AG09319 (cell line): ENCODE measurements at places on chromosomes 1 and 21.

DNA sequence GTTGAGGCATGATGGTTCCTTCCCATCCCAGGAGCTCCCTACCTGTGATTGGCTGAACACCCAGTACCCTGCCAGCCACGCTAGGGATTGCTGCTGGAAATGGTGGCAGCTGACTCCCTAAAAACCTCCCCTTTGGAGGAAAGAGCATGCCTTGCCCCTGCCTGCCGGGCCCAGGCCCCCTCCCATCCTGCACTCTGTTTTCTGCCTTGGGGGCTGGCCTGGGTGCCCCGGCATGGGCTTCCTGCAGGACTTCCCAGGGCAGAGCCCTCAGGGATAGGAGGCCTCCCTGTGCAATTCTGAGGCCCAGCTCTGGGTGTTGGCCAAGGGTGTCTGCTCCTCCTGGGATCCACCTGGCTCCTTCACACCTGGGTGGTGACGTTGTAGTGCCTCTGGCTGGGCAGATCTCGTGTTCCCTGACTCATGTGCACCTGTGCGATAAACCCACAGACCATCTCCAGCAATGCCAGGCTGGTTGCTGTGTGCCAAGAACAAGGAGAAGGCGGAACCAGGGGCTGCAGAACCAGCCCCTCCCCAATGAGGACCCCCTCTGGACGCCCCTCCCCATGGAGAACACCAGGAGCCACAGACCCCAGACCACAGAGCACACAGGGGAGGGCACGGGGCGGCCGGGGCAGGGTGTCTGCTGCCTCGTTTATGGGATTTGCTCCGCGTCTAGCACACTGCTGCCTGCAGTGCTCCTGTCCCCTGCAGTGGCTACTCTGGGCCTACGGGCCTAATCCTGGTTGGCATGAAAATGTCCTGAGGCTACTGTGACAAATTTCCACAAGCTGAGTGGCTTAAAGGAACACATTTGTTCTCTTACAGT is 13.6 kb downstream of the CSTB start:
- DNase-seq = no peak

- no peak for DNase-seq
Observed at GRCh38 chr1:169892176-169892926, 1.3 kb downstream of the SCYL3 start.

- DNase-seq = no peak
Observed at GRCh38 chr1:15308621-15309027, 61.6 kb downstream of the FHAD1 start.

- DNase-seq = no peak
Observed at GRCh38 chr1:53083636-53084588, 21.9 kb downstream of the PODN start.

DNA sequence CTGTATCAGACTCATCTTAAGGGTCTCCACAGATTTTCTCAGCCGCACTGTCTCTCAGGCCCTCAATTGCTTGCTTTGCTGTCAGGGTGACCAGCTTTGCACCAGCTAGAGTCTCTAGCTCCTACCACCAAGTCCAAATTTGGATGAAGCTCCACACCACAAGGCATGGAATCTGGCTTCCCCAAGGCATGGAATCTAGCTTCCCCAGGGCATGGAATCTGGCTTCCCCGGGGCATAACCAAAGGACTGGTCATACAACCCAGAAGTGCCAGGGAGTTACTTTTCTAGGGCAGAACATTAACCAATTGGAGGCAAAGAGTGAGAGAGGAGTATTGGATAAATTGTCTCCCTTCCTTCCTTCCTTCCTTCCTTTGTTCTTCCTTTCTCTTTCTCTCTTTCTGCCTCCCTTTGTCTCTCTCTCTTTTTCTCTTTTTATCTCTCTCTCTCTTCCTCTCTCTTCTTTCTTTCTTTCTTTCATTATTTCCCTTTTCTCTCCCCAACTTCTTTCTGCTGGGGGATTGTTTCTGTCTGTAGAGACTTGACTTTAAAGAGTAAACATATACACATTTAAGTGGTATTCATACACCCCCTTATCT is 76.9 kb upstream of the HAO2 start:
- DNase-seq = no peak

- no peak for DNase-seq
Observed at GRCh38 chr1:48523558-48523957, 51.6 kb upstream of the SPATA6 start.

DNA sequence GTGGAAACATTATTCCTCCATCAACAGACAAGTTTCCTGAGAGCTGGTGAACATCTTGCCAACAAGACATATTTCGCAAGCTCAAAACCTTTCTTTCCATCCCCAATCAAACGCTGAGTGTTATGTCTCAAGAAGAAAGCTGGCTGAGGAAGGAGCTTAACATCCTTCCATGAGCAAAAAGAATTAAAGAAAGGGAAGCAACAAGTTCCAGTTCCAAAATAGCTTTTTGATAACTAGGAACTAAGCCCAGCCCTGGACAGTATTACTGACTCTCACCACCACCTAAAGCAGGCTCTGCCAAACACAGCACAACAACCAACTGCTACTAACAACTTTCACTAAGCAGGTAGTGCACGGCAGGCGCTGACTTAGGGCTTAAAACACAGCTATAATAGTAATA is 50.2 kb downstream of the CAPZB start:
- no peak for DNase-seq

- DNase-seq = no peak
Observed at GRCh38 chr1:12572522-12572921, 45.5 kb downstream of the DHRS3 start.

DNA sequence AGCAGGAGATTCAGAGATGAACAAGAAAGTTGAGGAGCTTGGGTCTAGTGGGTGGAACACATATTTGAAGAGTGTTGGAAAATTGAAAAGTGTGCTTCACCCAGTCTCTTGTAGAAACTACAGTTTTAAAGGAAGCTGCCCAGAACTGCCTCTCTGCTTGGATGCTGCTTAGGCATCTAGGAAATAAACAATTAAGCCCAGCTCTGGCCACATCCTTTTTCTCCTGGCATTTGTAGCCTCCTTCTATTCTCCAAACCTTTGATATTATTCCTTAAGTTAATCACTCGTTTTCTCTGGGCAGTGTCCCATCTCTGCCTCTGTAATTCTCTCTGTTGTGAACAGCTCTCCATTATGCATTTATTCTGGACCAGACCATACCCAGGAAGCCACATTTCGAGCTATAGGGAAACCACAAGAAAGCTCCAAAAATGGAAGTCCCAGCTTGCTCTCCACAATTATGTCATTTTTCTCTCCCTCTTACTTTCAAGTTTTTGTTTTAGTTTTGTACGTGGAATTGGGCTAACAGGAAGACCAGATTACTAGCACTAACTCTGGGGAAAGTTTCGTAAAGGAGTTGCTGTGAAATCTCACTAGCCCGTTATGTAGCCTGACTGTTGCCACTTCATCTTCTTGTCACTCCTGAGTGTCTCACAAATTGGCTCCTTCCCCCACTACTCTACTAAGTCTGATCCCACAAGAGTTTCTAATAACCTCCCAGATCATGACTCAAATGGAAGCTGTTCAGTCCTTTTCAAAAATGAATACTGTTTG is 102.2 kb downstream of the NTMT2 start:
- no peak for DNase-seq

GRCh38 chr1:54384918-54385726 is 21.1 kb downstream of the SSBP3 start:
- DNase-seq = no peak

- DNase-seq = no peak
Observed at GRCh38 chr1:59333626-59334277, 36.9 kb downstream of the FGGY start.

- no peak for DNase-seq
Observed at GRCh38 chr1:100308777-100309176, 42.8 kb downstream of the RTCA start.

GRCh38 chr1:26278724-26279455 is 996 bp upstream of the SH3BGRL3 start:
- no peak for DNase-seq

DNA sequence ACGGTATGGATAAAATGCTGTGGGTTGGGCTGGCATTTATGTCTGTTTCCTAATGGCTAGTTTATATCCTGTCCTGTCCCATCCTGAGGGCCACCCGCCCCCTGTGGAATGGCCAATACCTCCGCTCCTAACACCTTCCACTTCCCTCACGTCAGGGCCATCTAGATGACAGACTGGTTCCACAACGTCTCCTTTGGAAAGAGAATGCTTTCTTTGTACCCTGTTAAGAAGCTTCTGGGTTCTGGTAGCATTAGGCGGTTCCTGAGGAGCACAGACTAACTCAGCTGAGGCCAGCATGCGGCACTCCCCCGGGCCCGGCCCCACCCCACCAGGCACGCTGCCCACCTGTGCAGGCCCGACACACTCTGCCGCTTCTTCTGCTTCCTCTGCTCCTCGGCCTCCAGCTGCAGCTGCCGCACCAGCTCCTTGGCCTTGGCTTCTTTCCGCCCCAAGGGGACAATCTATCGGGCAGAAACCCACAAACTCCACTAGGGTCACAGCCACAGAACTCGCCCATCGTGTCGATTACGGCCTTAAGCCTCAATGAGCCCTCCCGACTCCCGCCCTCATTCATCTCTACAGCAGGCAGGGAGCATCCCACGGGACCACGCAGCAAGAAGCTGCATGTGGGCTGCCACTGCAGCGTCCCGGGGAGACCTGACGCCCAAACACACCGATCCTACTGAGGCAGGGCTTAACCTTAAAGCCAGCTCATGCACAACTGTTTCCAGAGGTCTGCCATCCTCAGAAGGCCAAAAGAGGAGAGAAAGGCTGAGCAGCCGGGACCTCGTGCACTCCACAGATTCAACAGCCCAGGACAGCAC is 11.3 kb downstream of the SMIM1 start:
- no peak for DNase-seq

DNA sequence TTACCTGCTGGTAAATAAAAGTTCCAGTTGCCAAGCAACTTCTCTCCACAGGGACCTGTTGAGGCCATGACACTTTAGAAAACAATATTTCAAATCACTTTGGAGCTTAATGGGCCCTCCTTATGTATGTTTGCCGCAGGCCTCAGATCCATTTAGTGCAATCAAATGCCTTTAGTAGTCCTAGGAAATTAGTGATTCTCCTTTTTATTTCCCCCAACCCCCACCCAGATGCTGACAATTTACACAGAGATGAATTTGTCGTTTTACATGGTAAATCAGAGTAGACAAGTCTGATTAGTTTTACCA is 83.6 kb downstream of the CLIC4 start:
- no peak for DNase-seq

DNA sequence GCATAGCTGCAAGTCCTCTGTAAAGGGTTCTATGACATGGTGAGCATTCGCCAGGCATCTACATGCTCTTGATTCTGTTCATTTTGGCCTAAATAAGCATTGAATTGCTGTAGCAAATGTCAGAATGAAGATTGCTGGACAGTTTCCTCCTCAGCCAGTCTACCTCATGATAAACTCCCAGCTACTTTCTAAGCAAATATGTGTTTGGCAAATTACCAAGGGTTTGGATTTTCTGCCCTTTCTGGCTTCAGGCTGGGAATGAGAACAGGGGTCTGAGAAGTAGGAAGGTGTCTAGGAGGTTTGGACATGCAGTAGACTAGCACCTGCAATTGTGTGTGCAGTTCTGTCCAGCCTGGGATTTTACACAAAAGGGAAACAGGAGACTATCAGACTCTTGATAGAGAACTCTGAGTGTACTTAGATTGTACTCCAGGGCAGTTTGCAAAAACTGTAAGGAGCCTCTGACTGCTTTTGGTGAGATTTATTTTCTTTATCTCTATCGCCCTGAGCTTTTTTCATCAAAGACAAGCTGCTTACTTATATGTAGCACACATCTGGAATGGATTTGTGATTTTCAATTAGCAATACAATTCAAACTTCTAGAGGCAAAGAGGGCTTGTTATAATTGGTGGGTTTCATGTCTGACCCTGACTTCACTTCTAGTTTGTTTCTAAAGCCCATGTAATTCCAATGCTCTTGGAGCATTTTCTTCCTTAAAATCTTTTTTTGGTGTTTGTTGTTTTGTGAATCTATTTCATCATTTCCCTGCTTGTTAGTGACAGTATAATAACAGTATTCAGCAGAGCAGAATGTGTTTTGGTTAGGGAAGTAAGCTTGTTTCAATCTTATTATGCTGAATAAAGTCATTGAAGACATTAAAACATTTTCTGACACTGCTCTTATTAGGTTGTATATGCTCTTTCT is 150.8 kb downstream of the VPS13D start:
- DNase-seq = no peak

GRCh38 chr1:58746757-58747156 is 37.1 kb downstream of the JUN start:
- no peak for DNase-seq

DNA sequence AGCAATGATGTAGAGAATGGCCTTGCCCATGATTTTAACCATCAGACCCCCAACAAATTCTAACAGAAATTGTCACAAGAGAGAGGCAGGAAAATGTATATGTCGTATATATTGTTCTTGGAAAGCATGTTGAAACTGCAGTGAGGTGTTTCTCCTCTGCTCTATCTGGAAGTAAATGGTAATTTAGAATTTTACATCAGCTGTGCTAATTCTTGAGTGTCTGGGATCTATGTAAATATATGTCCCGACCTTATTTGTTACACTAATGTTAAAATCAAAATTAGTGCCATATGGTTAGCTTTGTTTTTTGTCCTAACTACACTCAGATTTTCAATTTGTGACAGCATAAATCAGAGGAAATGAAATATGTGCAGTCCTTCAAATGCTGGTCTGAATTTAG is 20.5 kb downstream of the ZBTB21 start:
- DNase-seq = no peak

DNA sequence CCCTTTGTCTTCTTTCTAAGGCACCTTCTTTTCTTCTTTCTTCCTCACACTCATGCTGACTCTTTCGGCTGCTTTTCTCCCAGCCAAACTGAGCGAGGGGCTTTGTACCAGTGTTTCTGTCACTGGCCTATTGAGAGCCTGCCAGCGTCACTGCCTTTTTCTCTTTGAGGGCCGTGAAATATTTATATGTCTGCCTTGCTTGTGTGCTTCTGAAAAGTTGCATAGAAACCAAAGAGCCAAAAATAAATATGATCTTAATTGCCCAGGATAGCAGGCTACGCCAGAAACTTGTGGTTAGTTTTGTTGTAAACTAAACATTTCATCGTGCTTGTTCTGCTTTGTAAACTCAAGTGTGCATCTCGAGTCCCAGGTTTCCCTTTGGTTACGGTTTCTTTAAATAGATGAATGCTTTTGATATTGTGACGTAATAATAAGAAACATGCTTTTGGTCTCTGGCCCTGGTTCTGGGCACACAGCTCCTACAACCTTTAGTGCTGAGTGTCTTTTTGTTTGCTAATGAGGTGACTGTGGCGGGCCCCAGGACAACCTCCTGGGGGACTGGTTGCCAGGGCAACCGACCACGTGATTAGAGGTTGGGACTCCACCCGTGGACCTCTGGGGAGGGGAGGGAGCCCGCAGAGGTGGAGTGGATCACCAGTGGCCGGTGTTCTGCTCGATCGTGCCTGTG is 10.8 kb downstream of the SLC37A1 start:
- peak; percentile 66 for DNase-seq

- no peak for DNase-seq
Observed at GRCh38 chr1:71047635-71048607, at the start of gene PTGER3. PTGER3 (minus strand) TSS chr1:71047816; CDS start chr1:71047577, 239 bp downstream.
